ENCODE measurements at places on chromosomes 11 and 22.

DNA sequence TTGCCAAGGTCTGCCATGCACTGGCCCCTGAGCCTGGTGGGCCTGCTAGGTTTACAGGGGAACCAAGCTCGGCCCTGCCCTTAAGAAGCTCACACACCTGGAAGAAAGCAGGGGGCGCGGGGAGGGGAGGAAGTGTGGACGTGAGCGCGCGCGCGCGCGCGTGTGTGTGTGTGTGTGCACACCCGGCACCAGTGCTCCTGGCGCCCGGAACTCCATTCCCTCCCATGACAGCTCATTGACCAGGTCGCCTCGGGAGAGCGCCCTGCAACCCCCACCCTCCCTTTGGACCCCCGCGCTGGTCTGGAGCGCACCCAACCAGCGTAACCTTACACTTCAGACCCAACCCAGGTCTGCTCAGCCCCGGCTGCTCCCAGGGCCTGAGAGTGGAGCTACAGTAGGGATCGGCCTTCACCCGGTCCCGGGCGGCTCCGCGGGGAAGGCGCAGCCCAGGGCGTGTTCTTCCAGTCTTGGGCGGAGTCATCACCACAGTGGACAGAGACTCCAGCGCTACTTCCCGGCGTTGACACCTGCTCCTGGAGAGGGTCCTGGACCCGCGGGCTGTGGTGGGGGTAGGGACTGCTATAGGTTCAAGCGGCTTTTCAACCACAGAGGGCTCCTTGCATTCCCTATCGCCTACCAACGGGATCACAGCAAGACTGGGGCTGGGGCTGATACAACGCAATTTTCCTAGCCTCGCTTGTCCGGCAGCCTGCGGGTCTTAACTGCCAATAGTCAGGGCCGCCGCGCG lies 1.5 kb downstream of the GALNT18 start:
- no peak for DNase-seq

DNA sequence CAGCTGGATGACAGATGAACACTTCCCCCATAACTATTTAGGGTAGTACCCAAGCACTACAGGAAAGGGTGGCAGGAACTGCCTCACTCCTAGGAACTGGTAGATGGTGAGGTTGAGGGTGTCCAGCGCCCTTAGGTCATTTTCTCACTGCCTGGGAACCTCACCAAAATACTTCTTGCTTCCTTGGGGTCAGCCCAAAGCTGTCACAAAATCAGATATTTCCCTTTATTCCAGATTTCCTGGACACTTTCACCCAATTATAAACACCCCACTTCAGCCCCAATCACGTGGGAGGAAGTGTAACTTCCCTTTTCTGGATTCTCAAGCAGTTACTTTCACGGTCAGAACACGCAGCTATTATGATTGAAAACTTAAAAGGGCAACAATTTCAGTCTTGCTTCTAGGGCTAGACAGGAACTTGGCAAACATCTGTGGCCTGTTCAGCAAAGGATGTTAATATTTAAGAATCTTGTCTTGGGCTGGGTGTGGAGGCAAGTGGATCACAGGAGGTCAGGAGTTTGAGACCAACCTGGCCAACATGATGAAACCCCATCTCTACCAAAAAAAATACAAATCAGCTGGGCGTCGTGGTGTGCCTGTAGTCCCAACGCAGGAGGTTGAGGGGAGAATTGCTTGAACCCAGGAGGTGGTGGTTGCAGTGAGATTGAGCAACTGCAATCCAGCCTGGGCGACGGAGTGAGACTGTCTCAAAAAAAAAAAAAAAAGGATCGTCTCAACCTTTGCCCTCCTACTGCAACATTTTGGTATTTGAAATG lies 4.0 kb downstream of the FTH1 start:
- DNase-seq: no peak

- DNase-seq: no peak
Observed at GRCh38 chr22:37486224-37486845, at the start of gene MFNG. Gene MFNG, minus strand, starts transcription at chr22:37486384. Its CDS starts 207 bp downstream, at chr22:37486177.

- DNase-seq: no peak
Observed at GRCh38 chr11:115384236-115384635, 120.0 kb downstream of the CADM1 start.

DNA sequence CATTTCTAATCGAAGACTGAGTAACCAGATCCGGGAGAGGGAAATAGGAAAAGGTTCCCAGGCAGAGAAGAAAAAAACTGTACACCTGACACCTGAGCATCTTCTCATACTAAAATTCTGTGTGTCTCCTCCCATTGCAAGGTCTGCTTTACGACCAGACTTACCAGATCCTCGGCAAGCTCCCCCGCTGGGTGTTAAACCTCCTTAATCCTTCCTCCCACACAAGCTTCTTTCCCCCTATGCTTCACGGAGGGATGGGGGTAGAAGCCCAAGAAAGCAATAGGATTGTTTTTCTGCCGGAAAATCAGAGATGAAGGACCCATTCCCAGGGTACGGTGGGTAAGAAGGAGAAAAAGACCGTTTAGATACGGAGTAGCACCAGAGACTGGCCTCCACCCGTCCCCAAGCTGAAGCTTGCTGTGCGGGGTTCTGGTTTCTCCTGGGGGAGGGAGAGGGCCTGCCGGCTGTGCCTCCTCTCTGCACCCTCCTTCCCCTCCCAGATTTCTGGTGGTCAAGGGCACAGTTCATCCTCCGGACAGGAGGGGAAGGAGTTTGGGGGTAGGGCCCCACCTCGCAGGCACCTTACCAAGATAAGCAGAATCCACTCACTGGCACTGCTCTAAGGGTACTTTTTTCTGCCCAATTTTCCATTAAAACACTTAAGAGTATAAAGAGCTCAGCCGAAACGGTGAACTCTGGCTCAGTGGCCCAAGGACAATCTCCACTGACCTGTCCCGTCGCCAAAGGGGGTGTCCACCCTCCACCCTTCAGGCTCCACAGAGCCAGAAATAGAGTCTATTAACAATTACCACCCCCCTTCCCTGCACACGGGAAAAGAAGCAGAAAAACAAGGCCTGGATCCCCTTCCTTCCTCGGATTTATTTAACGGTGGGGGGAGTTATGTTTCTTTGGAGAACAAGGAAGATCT lies 1.2 kb downstream of the TOB2 start:
- no peak for DNase-seq

GRCh38 chr22:46511151-46512038 lies 26.0 kb downstream of the CELSR1 start:
- no peak for DNase-seq

DNA sequence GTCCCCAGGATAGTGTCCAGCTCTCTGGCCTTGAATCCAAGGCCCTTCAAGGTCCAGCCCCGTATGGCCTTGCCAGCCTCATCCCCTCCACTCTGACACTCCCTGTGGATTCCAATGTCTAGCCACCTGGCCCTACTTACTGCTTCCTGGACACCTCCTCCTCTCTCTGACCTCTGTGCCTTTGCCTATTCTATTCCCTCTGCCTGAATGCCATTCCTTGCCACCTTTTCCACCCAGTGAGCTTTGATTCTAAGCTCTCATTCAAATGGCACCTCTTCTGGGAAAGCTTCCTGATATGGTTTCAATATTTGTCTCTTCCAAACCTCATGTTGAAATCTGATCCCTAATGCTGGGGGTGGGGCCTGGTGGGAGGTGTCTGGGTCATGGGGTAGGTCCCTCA lies 31.9 kb upstream of the TTLL12 start:
- no peak for DNase-seq

- DNase-seq: no peak
Observed at GRCh38 chr11:11620921-11621572, 758 bp downstream of the GALNT18 start.

DNA sequence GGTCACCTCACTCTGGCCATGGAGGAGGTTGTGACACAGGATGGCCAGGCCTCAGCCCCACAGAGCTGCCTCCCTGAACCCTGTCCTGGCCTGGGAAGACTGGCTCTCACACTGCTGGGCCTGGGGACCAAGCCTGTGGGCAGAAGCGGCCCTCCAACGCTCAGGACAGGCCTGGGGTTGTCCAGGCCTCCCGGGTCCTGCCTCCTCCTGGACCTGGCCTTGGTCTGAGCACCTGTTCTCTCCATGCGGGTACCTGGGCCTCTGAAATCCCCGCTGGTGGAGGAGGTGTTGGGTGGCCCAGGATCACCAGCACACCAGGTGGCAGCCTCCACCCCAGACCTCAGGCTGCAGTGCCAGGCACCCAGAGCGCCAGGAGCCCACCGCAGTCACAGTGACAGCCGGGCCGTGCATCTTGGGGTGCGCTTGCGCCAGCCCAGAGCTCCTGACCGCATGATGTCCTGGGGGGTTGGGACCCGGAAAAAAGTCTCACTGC lies 16.1 kb upstream of the PIM3 start:
- DNase-seq: no peak

DNA sequence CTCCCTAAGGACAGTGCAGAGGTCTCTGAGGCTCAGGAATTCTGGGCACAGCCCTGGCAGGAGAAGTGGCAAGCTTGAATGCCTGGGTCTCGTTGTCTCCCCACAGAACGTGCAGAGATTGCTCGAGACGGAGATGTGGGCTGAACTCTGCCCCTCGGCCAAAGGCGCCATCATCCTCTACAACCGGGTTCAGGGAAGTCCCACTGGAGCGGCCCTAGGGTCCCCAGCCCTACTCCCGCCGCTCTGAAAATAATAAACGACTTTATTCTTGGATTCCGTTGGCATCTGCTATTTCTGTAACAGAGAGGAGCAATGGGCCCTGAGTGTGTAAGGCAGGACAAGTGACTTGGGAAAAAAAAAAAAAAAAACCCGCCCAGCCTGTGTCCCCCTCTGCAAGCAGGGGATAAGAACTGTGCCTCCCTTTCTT lies 591 bp upstream of the DNAJC4 start:
- DNase-seq: no peak

DNA sequence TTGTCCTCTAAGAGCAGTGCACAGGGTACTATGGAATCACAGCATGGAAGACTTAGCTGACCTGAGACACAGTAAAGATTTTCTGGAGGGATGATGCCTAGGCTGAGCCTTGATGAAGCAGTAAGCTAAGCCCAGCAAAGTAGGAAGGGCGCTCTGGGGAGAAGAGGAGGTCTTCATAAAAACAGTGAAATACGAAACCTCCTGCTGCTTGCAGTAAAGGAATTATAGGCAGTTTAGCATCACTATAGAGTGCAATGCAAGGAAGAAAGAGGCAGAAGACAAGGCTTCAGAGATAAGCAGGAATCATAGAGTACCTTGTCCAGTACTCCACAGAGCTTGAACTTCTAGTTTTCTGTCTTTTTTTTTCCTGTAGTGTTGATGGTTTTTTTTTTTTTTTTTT lies 555.7 kb upstream of the CADM1 start:
- no peak for DNase-seq

DNA sequence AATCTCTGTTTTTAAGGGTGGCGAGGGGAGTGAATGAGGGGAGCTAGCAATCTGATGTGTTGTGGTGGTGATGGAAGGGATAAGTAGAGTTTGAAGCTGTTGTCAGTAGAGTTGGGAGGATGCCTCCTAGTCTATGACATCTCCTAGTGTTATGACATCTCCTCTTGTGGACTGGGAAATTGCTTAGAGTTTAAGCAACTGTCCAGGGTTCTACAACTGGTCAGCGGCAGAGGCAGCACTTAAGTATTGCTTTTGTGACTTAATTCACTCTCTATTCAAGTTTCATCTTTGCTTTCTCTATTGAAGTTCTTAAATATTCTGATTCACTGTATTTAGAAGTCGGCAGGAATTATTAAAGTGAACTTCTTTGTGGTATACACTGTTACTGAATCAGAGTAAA lies 13.8 kb downstream of the BMAL1 start:
- no peak for DNase-seq

DNA sequence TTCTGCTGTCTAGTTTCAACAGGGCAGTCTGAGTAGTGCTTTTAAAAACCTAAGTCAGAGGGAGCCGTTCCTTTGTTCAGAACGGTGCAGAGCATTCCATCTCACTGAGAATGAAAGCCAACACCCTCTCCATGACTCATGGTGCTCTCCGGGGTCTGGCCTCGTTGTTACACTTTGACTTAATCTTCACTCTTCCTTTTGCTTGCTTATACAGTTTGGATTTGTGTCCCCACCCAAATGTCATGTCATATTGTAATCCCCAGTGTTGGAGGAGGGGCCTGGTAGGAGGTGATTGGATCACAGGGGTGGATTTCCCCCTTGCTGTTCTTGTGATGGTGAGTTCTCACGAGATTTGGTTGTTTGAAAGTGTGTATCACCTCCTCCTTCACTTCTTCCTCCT lies 292.2 kb downstream of the ST3GAL4 start:
- DNase-seq: no peak

GRCh38 chr11:72828081-72828567 lies 13.9 kb downstream of the ATG16L2 start:
- no peak for DNase-seq

DNA sequence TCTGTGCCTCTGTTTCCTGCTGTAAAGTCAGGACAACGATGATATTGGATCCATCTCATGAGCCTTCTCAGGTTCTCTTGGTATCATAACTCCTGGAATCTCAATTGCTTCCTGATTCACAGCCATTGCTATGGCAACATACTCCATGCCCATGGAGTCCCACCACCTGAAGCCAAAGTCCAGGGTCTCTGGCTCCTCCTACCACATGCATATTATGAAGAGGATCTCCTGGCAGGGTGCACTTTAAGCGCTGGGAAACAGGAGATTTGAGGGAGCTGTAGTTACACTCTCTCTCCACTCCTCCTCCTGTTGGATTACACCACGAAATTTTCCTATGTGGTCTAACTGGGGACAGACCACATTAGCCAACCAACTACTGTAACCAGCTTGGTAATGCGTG lies 130.9 kb upstream of the SEZ6L start:
- DNase-seq: no peak

DNA sequence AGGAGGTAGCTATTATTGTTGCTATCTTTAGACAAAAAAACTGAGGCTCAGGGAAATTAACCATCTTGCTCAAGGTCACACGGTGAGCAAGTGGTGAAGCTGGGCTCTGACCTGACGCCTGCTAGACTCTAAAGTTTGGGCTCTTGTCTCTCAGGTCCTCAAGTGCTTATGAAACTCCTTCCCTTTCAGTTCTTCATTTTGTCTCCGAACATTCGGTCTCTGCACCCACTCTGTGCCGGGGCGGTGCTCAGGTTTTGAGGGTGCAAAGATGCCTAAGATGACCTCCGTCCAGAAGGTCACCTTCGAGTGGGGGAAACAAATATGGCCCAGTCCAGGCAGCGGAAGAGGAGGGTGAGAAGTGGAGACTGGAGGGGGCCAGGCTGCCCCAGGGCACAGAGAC lies 16.0 kb downstream of the OVOL1 start:
- DNase-seq: no peak

GRCh38 chr11:133176748-133177147 lies 355.6 kb downstream of the OPCML start:
- no peak for DNase-seq

GRCh38 chr11:63243533-63243932 lies at the start of gene SLC22A25:
Gene SLC22A25, minus strand, starts transcription at chr11:63243599. Its CDS starts 13,947 bp downstream, at chr11:63229652.
- DNase-seq: no peak

GRCh38 chr11:45285930-45286632 lies at the start of gene SYT13:
Gene SYT13, minus strand, starts transcription at chr11:45286341. Its CDS starts 134 bp downstream, at chr11:45286207.
- DNase-seq: no peak

All from stimulated activated CD8-positive, alpha-beta memory T cell treated with anti-CD3 and anti-CD28 coated beads, Interleukin-4, amount 100 ng/mL, for 4 hours (primary cell).